ENCODE measurements at places on chromosomes 4 and X.

- DNase-seq: no peak
Observed at GRCh38 chr4:169756971-169757574, 671 bp downstream of the HPF1 start.

- no peak for DNase-seq
Observed at GRCh38 chr4:185853841-185854240, 41.8 kb upstream of the SORBS2 start.

DNA sequence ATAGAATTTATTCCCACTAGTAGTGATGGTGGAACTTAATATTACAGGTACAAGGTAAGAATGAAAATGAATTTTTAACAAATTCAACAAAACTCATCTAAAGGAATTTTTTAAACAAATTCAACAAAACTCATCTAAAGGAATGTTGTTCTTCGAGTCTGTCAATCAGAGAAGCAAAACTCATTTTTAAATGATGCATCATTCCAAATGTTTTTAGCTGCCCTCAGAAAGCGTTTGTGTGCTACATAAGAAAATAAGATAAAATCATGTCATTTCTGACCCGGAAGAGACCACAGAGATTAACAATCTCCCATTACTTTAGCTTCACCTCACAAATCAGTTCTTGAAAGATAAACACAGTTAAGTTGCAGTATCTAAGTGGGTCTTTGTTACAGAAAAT lies 129.4 kb downstream of the REELD1 start:
- no peak for DNase-seq

DNA sequence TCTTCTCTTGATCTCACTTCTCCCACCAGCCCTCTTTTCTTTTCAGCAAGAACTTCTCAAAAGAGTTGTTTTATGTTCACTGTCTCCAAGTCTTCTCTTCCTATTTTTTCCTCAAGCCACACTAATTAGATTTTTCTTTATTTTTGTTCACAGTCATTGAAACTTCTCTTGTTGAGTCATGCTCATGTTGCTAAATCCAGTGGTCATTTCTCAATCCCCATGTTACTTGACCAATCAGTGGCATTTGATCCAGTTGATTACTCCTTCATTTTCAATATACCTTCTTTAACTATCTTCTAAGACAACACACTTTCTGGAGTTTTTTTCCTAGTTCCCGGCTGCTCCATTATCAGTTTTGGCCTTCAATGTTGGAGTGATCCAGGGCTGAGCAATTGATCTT lies 103.1 kb upstream of the LSM6 start:
- DNase-seq: no peak

GRCh38 chr4:59102311-59102710 lies 1992.1 kb upstream of the IGFBP7 start:
- DNase-seq: no peak

DNA sequence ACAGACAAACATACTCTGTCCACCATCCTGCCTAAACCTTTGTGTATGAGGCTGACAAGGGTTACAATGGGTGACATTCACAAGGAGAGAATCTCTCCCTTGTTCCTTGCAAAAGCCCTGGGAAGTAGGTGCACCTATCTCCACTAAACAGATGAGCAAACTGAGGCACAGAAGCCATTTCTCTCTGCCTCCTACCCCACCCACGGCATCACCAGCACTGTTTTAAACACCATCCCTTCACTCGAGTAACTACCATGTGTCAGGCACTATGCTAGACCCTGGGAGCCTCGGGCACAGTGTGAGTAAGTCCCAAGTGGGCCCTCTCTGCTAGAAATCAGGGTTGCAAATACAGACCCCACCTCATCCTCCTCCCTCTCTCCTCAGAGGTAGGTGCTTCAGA lies 899 bp downstream of the LYAR start:
- no peak for DNase-seq

DNA sequence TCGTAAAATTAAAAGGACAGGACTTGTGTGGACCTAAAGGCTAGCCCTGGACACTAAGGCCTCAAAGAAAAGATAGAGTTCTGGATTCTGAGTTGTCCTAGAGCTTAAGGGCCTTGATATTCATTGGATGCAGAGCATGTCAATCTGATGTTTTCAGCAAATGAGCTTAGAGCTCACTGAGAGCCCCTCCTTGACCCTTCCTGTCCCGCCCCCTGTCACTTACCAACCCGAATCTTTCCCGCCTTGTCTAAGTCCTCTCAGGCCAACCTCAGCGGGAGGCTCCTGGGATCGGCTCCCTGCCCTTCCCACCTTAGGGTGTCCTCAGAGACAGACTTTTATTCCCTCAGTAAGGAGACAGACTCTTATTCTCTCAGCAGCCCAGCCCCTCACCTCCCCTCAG lies at the start of gene CT47C1:
CT47C1 (plus strand) TSS at position 250 of the 400 bp plus-strand sequence. CDS start 233 bp downstream, outside the sequence.
- peak; percentile 15 for DNase-seq

DNA sequence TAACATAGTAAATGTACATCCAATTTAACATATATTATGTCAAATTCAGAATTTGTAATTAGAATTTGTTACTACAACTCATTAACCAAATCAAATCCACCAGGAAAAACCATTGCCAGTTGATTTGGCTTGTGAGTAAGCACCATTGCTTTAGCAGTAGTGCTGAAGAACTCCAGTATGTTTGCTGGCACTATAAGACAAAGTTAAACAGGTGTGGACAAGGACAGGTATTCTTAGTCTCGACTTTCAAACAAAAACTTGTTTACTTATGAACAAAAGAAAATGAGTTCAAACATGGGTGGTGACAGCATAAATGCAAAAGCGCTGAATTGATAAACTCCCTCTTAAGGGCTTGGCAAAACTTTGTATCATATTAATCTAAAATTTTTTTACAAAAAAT lies 1.3 kb upstream of the ADH7 start:
- no peak for DNase-seq

DNA sequence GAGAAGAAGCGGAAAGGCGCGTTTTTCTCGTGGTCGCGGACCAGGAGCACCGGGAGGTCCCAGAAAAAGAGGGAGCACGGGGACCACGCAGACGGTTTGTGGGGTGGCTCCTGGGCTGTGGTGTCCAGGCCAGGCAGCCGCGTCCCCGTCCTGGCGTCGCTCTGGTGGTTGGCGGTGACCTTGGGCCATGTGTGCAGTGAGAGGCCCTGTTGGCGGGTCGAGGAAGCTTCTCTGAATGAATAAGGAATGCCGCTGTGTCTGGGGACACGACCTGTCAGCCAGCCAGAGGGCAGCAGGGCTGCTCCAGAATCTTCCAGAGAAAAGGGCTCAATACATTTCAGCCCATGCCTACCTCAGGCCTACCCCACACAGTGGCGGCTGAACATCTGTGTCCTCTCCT lies 24.3 kb upstream of the HGFAC start:
- no peak for DNase-seq
